Activated T-cell treated with anti-CD3 and anti-CD28 coated beads, Interleukin-2, amount 50 U/mL, for 72 hours (primary cell): ENCODE measurements at places on chromosomes 16 and 17. TPM values are rescaled to one million over a fixed set of nuclear protein-coding genes. Genes with fewer than 3 reads are reported as not detected.

DNA sequence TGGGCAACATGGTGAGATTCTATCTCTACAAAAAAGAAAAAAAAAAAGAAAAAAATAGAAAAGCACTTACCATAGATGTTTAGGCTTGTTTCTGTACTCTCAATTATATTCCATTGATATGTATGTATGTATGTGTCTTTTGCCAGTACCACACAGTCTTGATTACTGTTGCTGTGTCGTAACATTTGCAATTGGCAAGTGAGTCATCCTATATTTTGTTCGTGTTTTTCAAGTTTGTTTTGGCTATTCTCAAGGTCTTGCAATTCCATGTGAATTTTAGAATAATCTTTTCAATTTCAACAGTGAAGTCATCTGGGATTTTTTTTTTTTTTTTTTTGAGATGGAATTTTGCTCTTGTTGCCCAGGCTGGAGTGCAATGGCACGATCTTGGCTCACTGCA, 19.3 kb downstream of the SPECC1 start:
- H3K27ac ChIP-seq, result no peak overlapping the region
- H3K27me3 ChIP-seq, result peaks cover 6% of the 10 kb centered on the region
- peaks cover 6% of the 10 kb centered on the region for H3K4me1 ChIP-seq
- DNase-seq, result no peak
- H3K36me3 ChIP-seq, result no peaks in the 10 kb centered on the region

The PLA2G10 gene
- not detected for total RNA-seq

The TMEM220 gene
- 1.8 TPM for total RNA-seq

DNA sequence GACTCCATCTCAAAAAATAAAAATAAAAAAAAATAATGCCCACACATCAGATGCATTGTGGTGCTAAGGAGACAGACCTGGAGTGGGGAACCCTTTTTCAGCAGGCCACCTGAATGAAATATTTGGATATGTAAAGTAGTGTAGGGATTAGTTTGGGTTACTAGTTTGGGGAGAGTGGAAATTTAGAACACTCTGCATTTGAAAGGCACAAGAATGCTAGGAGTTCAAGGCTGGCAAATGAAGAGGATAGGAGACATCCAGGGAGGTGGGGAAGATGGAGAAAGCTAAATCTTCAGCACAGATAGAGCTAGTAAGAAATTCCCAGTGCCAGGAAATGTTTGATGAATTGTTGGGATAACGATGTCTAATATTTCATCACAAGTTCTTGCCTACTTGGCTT, 298.3 kb upstream of the ERCC4 start:
- DNase-seq, result no peak
- no peaks in the 10 kb centered on the region for H3K4me1 ChIP-seq
- no peak overlapping the region for H3K4me3 ChIP-seq
- no peaks in the 10 kb centered on the region for H3K36me3 ChIP-seq

The METTL26 gene
- 55.4 TPM for total RNA-seq

DNA sequence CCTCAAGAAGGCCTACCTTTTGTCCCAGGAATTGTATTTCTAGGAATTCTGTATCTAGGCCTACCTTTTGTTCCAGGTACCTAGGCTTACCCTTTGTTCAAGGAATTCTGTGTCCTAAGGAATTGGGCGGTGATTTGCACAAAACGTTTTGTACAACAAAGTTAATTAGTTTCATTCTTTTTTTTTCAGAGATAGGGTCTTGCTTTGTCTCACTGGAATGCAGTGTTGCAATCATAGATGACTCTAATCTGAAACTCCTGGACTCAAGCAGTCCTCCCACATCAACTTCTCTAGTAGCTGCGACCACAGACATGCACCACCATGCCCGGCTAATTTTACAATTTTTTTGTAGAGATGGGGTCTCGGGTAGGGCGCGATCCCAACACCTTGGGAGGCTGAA, 7.0 kb downstream of the CDR2L start:
- no peak overlapping the region for H3K27ac ChIP-seq
- no peaks in the 10 kb centered on the region for H3K4me1 ChIP-seq
- no peak for DNase-seq
- no peaks in the 10 kb centered on the region for H3K27me3 ChIP-seq
- no peaks in the 10 kb centered on the region for H3K36me3 ChIP-seq

DNA sequence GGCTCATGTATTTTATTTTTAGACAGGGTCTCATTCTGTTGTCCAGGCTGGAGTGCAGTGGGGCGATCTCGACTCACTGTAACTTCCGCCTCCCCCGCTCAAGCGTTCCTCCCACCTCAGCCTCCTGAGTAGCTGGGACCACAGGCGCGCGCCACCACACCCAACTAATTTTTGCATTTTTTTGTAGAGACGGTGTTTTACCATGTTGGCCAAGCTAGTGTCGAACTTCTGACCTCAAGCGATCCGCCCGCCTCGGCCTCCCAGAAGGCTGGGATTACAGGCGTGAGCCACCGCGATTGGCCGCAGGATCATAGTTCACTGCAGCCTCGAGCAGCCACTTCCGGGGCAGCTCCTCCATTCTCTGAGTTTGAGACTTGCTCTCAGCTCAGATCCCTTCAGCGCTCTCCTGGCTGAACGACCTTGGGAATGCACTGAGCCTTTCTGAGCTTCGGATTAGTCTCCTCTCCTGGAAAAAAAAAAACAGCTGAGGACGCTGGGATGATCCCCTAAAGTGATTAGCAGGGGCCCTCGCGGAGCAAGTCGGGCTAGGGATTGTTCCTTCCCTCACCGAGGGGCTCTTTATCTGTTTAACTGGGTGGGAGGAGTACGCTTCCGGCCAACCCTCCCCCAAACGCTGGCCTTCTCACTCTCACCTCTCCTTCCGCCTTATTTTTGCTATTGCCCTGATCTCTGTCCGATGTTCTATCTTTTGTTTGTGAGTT, 1.1 kb upstream of the PKMYT1 start:
- DNase-seq, result no peak
- peak overlapping the region; percentile 90 for H3K27ac ChIP-seq
- H3K4me3 ChIP-seq, result peak overlapping the region; percentile 91
- H3K36me3 ChIP-seq, result peaks cover 7% of the 10 kb centered on the region

DNA sequence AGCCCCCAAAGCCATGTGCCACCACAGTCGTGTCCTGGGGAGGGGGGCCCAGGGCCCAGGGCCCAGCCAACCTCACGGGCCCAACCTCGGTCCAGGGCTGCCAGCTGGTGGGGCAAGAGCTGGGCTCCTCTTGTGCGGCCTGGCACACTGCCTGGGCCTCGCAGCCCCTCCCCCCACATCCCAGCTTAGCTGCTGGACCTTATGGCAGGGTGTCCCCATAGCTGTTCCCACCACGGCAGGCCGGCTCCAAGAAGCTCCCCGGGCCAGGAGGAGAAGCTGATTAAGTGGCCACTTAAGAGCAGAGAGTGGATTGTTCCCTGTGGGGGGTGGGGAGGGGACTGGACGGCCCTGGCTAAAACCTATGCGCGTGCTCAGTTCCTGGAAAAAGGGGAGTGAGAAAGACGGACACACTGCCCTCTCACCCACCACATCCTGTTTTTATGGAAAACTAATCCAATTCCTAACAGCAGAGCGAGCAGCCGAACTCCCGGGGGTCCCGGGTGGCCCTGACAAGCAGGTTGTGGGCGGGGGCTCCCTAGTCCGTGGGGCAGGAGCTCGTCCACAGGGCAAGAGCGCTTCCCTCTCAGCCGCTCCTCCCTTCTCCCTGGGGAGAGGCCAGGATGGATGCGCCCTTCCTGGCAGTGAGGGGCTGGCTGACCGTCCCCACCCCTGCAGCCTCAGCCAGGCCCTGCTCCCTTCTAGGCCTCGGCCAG, 16.8 kb downstream of the PIEZO1 start:
- H3K27me3 ChIP-seq, result no peaks in the 10 kb centered on the region
- DNase-seq, result no peak
- H3K27ac ChIP-seq, result no peak overlapping the region
- H3K36me3 ChIP-seq, result no peaks in the 10 kb centered on the region
- H3K4me3 ChIP-seq, result no peak overlapping the region
- peaks cover 32% of the 10 kb centered on the region for H3K4me1 ChIP-seq
